ENCODE measurements at places on chromosomes 7 and 10.
A peak's percentile ranks its signal among the peaks of the same experiment; 100 is the strongest.

GRCh38 chr7:46524350-46524749, 603.3 kb upstream of the IGFBP3 start:
- DNase-seq, result no peak

DNA sequence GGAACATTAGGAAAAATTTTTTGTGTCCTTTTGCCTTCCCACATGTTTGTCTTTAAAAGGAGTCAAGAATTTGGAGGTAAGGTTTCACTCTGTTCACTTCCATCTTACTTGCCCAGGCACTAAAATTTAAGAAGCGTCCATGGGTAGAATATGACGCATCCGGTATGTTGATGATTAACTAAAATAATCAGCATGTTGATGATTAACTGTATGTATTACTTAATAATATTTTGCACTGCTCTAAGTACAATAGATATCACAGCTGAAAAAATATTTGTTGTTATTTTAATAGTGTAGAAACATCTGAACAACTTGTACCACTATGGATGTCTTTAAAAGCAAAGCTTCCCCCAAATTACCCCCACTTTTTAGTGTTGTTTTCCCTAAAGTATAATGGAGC, 11.5 kb downstream of the ANKRD22 start:
- DNase-seq, result no peak

- DNase-seq, result no peak
Observed at GRCh38 chr10:1309617-1310270, 253.6 kb downstream of the WDR37 start.

DNA sequence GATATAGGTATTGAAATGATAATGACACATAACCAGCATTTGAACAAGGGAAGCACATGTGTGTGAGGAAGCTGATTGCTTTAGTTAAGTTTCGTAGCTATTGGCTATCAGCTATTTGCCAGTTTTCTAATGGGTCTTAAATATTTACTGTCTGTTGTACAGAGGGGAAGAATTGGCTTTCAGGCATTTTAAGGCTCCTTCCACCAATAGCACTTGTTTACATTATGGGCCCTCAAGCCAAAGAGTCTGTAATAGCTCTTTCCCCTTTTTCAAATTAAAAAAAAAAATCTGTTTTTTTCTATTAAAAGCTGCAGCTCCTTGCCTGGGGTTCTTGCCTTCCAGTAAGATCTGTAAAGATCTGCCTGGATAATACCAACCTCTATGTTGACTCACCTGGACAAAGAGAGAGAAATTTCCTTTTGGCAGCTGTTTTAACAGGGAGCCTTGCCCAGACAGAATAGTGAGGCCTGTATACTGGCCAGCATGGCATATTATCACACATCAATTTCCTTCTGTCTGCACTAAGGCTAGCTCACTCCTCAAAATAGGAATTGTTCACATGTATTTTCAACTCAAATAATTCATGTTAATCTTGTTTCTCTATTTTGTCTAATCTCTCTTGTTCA, 104.7 kb upstream of the LRGUK start:
- peak; percentile 81 for DNase-seq

DNA sequence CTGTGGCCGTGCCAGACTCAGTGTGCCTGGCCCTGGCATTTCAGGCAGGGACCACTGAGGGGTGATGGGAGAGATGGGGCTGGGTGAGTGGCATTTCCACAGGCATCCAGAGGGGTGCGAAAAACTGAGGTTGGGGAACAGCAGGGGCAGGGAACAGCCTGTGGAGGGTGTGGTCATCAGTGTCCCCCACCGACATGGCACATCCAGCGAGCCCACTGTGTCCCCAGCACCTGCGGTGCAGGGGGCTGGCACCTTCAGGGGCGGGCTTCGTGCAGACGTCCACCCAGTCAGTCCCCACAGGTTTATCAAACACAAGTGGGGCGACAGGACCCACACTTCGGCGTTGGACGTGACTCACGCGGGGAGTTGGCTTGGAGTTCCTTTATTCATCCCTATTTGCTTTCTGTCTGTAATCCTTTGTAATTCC, 14.8 kb downstream of the CUX1 start:
- DNase-seq, result no peak

DNA sequence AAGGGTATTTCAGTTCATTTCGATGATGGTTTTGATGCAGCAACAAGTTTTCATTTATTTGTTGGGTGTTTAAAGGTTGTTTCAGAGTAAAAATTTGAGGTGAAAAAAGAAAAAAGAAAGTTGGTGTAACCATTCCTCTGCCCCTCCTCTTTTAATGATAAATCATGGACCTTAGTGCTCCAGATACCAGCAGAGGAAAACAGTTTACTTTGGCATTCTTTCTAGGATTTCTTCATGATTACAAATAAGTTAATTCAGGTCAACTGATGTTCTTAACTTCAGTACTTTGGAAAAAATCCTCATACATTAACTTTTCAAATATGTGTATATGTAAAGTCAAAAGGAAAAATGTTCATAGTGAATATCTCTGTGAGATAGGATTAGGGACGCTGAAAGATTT, 2.0 kb upstream of the RBP4 start:
- no peak for DNase-seq

DNA sequence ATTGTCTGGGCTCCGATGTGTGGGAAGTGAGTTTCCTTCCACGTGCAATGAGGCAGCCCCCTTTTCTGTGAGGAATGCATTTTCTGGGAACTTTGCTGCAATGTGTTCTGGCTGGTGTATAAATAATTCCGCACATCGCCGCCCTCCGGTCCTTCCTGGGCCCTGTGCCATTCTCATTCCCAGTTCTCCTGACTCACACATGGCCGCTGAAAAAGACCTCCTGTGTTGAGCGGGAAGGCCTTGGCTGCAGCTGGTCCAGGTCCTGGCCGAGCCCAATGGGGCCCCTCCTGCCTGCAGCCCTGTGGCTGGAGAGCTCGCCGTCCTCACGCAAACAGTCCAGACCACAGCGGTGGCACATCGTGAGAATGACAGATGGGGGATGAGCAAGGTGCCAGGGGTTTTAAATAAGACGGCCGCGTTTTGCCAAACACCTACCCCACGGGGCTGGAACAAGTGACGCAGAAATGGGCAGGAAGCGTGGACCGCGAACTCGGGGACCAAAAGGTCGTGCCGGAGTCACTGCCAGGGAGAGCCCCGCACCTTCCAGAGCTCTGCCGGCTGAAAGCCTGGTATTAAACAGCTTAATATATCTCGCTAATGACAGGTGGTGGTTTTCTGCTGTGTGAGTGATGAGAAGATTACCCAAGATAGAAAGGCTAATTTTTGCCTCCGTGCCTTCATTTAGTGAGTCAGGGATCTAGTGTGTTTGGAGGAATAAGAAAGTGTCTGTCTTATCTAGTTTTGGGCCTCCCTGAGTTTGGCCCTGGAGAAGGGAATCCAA, 37.0 kb downstream of the FAM20C start:
- no peak for DNase-seq

GRCh38 chr7:27106181-27106900, 3.9 kb upstream of the HOXA2 start:
- DNase-seq, result no peak

GRCh38 chr7:132732321-132732865, 156.1 kb upstream of the PLXNA4 start:
- no peak for DNase-seq

GRCh38 chr10:108425283-108425964, 1260.9 kb upstream of the SORCS1 start:
- DNase-seq, result no peak

DNA sequence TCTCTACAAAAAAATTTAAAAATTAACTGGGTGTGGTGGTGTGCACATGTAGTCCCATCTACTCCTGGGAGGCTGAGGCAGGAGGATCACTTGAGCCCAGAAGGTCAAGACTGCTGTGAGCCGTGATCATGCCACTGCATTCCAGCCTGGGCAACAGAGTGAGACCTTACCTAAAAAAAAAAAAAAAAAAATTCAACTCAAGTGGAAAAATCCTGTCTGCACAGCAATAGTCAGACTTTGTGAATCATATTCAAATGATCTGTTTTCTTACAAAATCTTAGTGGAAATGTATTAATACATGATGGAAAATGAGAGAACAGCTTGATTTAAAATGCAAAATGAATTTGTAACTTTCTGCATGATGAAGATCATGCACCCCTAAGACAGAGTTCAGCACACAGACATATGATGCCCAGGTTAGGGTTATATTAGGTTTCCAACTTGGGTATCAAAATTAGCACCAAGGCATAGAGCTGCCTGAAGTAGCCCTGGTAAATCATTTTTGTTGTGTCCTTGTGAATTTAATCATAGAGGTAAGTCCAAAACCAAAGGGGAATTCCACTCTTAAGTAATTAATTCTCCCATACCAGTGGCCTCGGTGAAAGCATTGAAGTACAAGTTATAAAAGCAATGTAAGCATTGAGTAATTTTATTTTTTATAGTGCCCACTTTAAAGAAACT, 93.8 kb downstream of the ADD3 start:
- DNase-seq, result no peak
